ENCODE measurements at places on chromosomes 1 and 21.

GRCh38 chr1:201032408-201032807, 8.9 kb upstream of the KIF21B start:
- DNase-seq, result no peak

DNA sequence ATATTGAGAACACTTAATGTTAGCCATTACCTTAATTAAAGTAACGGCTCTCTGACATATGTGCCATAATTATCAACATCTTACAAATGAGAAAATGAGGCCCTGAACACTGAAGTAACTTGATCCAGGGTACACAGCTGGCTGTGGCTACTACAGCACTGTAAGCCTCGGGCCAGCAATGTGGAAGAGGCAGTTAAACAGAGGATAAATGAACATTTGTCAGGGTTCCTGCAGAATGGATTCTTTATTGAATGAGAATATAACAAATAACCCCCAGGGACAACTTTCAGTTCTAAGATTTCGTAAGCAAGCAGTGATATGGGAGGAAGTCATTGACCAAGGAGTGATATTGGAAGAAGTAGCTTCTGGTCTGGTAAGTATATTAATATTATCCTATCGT, 70.5 kb upstream of the SCYL3 start:
- no peak for DNase-seq

- no peak for DNase-seq
Measured at GRCh38 chr1:204326771-204327300, 32.9 kb downstream of the PLEKHA6 start.

GRCh38 chr1:85417876-85418275, 47.1 kb downstream of the DDAH1 start:
- DNase-seq, result no peak

GRCh38 chr21:39313042-39313570, 326 bp downstream of the BRWD1 start:
- DNase-seq, result peak; percentile 47

GRCh38 chr1:58768191-58768731, 15.6 kb downstream of the JUN start:
- no peak for DNase-seq

DNA sequence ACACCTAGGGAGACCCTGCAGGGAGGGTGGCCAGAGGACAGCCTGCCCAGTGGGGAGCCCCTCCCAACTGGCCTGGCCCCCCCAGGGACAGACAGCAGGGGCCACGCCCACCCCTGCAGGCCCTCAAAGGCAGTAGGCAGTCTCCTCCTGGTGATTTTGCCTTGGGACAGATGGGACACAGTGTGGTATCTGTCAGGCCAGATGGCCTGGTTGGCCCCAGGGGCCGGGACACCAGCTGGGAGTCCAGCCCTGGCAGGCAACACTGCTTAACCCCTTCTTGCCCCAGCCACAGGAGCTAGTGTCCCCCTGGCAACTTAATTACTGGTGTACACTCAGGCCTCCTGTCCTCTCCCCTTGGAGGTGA, 17.8 kb downstream of the IFFO2 start:
- no peak for DNase-seq

GRCh38 chr21:35127851-35128250, 78.7 kb upstream of the RUNX1 start:
- no peak for DNase-seq

GRCh38 chr1:246728311-246728710, 4.1 kb downstream of the SCCPDH start:
- no peak for DNase-seq

GRCh38 chr1:10502206-10502605, 27.5 kb downstream of the PEX14 start:
- no peak for DNase-seq

GRCh38 chr1:95282518-95282895, 48.5 kb downstream of the RWDD3 start:
- no peak for DNase-seq

DNA sequence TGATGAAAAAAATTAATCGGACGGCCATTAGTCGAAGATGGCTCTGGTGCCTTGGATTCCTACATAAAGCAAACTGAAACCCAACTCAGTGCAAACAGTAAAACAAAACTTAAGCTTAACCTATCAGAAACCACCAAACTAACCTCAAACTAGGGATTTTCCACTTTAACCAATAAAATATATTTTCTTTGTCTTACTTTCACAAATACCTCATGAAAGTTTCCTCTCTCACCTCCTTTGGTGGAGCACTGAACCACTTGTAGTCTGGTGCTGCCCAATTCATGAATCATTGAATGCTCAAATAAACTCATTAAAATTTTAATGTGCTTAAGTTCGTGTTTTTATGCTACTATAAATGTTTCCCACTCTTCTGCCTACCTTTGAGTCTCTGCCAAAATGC, 7.0 kb downstream of the ADORA3 start:
- no peak for DNase-seq

- DNase-seq, result no peak
Measured at GRCh38 chr1:231013391-231014015, 26.6 kb downstream of the FAM89A start.

- DNase-seq, result no peak
Measured at GRCh38 chr1:187878883-187879282, 1050.1 kb downstream of the PLA2G4A start.

DNA sequence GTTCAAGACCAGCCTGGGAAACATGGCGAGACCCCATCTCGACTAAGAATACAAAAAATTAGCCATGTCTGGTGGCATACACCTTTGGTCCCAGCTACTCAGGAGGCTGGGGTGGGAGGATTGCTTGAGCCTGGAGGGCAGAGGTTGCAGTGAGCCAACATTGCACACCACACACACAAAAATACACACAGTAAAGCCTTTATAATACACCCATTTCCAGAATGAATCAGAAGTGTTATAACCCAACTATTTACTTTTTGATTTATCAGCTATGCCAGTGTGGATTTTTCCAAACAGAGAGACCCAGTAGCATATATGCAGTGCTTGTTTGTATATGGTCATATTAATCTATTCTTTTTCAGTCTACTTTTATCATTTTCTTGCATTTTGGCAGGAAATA, 200.1 kb downstream of the ZP4 start:
- no peak for DNase-seq

GRCh38 chr1:227234998-227235405, 83.3 kb downstream of the CDC42BPA start:
- peak; percentile 12 for DNase-seq

GRCh38 chr1:156707417-156708217, 2.2 kb upstream of the CRABP2 start:
- no peak for DNase-seq

GRCh38 chr1:42035205-42035829, 116.6 kb upstream of the HIVEP3 start:
- peak; percentile 58 for DNase-seq

- DNase-seq, result no peak
Measured at GRCh38 chr21:24023936-24024335, 1583.3 kb downstream of the MRPL39 start.

DNA sequence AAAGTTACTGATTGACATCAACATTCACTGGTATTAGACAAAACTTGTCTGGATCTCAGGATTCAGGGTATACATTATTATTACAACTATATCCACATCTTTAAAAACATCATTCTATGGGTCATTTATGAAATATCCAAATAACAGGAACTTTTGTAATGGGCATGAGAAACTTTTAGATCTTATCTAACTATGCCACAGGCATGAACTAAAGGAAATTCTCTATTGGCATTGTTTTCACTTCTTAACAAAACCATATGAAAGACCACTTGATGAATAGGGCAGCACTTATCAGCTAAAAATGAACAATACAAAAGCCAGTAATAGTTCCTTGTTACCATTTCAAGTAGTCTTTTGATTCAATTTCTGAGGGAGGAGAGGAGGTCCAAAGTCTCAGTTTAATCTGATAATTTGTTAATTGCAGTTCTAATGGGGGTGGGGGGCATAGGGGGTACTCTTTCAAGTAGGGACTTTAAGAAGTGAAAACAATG, 30.8 kb upstream of the CPLANE2 start:
- no peak for DNase-seq

- DNase-seq, result no peak
Measured at GRCh38 chr1:39220891-39221870, 16.7 kb downstream of the MACF1 start.

- DNase-seq, result no peak
Measured at GRCh38 chr21:46154955-46155513, 345 bp downstream of the FTCD start.
